Glutamatergic neuron (in vitro differentiated cells): ENCODE measurements at places on chromosomes 7 and 10. TPM values are rescaled to one million over a fixed set of nuclear protein-coding genes. Genes with fewer than 3 reads are reported as not detected.

- H3K36me3 ChIP-seq: no peaks in the 10 kb centered on the region
- no peaks in the 10 kb centered on the region for H3K27me3 ChIP-seq
- H3K4me1 ChIP-seq: no peaks in the 10 kb centered on the region
- no peak for DNase-seq
- no peak overlapping the region for H3K4me3 ChIP-seq
- H3K27ac ChIP-seq: no peak overlapping the region
Observed at GRCh38 chr10:114600057-114600456, 58.0 kb downstream of the ABLIM1 start.

GRCh38 chr7:90596671-90597562 is 796 bp downstream of the CDK14 start:
- peaks cover 7% of the 10 kb centered on the region for H3K27me3 ChIP-seq
- H3K4me1 ChIP-seq: peaks cover 26% of the 10 kb centered on the region
- H3K36me3 ChIP-seq: no peaks in the 10 kb centered on the region
- peak overlapping the region; percentile 93 for H3K4me3 ChIP-seq

DNA sequence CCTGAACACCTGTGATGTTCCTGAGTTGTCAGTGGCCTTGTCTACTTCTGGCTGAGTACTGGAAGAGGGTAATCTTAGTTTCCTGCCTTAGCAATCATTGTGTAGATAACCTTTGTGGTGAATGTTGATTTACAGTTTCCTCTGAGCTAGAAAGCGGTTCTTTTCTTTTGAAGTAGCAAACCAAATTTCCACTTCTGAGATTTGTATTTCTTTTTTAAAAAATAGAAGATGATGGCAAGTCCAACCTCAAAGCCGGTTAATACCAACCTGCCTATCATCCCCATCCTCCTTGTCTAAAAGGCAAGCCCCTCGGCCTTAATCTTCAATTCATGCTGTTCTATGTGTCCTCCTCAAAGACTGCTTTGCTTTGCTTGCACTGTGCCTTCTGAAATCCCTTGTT is 12.5 kb upstream of the PALS2 start:
- no peaks in the 10 kb centered on the region for H3K4me1 ChIP-seq
- no peak for DNase-seq
- no peaks in the 10 kb centered on the region for H3K36me3 ChIP-seq
- H3K27ac ChIP-seq: no peak overlapping the region
- H3K4me3 ChIP-seq: no peak overlapping the region

DNA sequence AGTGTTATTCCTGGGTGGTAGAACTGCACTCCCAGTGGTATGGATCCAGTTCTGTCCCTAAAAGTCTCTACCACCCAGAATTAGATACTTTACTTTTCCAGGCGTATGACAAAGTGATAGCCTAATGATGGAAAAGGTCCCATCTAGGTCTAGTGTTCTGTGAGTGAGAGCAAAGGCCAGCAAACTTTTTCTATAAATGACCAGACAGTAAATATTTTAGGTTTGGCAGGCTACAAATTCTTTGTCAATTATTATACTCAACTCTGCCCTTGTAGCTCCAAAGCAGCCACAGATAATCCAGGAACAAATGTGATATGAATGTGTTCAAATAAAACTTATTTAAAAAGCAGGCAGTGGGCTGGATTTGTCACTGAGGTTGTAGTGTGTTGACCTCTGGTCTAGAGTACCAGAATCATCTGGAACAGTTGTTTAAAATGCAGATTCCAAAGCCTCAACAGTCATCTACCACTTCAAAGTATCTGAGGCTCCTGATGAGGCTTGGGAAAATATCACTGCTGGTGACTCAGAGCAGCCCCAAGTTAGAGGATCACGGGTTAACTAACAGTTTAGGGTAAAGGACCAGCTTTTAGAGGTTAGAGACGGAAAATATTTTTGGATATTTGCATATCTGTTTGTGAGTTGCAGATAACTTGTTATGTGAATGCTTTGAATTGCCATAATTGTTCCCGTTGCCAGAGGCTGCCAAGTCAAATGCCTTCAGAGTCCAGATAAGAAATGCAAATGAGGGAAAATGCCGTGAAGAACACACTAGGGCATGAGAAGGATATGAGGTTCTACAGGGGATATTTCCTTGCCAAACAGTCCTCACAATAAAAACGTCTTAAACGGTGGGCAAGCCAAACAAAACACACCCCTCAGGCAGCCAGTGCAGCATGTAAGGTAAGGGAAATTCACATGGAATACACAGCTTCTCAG is 19.4 kb downstream of the NRAP start:
- DNase-seq: no peak
- no peaks in the 10 kb centered on the region for H3K36me3 ChIP-seq
- no peak overlapping the region for H3K27ac ChIP-seq
- no peaks in the 10 kb centered on the region for H3K4me1 ChIP-seq
- no peaks in the 10 kb centered on the region for H3K27me3 ChIP-seq

PLAC9 gene
- total RNA-seq: not detected

PIP gene
- not detected for total RNA-seq

DNA sequence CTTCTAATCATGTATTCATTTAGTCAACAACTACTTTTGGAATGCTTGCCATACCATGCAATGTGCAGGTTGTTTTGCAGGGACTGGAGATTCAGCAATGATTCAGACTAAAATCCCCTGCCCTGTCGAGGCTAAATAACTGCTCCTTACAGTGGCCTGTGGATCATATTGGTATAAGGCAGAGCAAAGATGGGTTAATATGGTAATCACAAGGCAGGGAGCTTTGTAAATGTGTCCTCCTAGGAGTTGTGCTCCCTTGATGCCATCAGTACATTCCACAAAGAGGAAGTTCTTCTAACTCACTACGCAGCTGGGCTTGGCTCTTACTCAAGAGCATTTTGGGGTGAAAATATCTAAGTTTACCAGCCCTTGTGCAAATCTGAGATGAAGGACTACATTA is 614 bp upstream of the IFIT2 start:
- no peak overlapping the region for H3K4me3 ChIP-seq
- no peak overlapping the region for H3K27ac ChIP-seq
- H3K4me1 ChIP-seq: no peaks in the 10 kb centered on the region
- H3K36me3 ChIP-seq: peaks cover 11% of the 10 kb centered on the region
